ENCODE measurements at places on chromosomes 13 and 19.
A peak's percentile ranks its signal among the peaks of the same experiment; 100 is the strongest.

DNA sequence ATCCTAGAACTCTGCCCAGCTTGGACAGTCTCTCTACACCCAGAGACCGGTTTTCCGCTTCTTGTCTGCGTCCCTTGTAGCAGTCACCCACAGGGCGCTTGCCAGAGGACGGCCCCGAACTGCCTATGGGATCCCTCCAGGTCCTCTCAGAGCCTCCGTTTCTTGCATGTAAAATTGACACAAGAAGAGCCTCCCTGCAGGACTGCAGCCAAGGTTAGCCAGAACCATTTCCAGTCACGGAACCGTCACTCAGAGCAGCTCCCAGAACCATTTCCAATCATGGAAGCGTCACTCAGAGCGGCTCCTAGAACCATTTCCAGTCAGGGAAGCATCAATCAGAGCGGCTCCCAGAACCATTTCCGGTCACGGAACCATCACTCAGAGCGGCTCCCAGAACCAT, 65.5 kb downstream of the ATP11A start:
- DNase-seq, result no peak

DNA sequence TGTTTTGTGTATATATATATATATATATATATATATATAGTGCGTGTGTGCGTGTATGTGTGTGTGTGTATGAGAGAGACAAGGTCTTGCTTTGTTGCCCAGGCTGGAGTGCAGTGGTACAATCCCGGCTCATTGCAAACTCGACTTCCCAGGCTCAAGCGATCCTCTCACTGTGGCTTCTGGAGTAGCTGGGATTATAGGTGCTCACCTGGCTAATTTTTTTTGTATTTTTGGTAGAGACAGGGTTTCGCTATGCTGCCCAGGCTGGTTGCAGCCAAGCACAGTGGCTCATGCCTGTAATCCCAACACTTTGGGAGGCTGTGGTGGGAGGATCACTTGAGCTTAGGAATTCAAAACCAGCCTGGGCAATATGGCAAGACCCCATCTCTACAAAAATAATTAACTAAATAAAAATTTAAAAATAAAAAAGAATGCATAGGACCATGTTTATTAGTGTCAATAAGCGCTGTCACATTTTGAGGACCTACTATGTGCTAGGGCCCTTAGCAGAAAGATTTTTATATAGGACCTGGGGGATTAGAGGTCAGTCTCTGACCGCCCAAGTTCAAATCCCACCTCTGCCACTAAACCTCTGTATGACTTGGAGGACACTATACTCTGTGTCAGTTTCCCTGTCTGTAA, 1.8 kb downstream of the PVR start:
- no peak for DNase-seq

DNA sequence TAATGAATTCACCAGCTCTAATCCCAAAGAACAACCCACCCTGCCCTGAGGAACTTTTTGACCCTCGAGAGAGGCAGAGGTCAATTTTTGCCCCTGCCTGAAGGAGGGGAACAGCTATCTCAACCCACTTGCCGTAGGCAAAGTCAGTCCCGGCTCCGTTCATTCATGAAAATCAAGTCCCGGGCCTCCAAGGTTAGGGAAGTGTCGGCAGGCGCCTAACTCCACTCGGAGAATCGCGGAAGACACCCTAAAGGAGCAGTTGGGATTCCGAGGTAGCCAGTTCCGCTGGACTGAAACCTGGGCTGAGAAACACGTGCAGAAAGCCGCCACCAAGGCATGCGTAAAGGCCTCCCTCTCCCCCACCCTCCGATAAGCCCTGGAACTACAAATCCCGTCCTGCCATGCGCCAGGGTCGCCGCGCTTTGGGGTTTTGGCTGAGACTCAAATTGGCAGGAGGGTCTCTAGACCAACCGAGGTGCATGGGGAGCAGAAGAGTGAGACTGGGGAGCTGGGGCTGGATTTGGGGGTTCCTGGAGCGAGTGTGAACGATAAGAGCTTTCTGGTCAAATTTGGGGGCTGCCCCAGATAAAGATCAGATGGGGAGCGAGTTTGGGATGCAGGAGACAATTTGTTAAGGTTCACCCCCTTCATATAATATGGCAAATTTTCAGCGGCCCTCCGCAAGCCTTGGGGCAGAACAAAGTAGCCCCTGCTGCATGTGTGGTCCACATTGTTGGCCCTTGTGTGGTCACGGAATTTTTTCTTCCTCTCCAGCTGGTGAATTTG, at the start of gene TNPO2:
TNPO2 (minus strand) TSS at position 292 of the 786 bp plus-strand sequence. CDS start 2,955 bp downstream, outside the sequence.
- peak; percentile 65 for DNase-seq

DNA sequence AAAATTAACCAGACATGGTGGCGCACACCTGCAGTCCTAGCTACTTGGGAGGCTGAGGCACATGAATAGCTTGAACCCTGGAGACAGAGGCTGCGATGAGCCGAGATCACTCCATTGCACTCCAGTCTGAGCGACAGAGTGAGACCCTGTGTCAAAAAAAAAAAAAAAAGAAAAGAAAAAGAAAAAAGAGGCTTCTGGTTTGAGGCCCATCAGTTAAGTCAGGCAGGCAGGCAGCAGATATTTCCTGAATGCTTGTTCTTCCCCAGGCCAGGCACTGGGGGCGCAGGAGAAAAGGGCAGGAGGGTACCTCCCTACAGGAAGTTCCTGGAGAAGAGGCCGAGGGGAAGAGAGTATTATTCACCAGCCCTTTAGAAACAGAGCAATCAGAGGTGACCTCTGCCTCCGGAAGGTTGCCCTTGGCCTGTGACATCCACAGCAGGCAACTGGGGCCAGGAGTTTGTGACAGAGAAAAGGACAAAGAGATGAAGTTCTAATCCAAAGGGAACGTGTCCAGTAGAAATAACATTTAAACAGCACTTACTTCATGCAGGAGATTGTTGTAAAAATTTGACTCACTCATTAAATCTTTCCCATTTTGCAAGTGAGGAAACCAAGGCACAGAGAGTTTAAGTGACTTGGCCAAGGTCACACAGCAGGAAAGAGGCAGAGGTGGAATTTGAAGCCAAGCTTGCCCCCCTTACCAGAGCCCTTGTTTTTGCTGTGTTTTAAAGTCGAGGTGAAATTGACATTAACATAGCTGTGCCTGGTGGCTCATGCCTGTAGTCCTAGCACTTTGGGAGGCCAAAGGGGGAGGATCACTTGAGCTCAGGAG, 4.3 kb upstream of the RLN3 start:
- DNase-seq, result peak; percentile 69

DNA sequence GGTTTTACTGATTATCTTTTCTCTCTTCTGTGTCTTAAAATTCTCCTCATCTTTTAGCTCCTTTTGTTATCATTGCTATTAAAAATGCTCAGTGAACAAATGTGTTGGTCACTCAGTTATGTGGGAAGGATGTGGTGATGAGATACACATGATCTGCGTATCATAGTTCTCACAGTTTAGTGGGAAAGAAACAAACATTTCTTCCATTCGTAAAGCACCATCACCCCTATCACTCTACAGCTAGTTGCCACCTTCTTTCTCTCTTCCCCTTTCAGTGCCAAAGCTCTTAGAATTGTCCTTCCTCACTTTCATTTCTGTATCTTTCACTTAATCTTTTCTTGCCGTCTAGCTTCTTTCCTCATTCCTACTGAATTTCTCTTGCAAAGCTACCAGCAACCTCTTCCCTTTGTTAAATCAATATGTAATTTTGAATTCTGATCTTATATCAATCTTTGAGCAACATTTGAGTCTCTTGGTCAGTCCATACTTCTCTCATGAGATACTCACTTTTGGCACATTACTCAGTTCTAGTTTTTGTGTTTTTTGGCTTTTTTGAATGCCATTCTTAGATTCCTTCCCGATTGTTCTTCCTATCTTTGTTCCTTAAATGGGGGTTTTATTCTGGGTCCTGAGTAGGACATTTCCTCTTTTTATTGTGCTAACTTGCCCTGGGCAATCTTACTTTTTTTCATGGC, 122.3 kb downstream of the PCCA start:
- DNase-seq, result no peak

GRCh38 chr19:5369962-5370367, 29.4 kb upstream of the PTPRS start:
- DNase-seq, result peak; percentile 6

DNA sequence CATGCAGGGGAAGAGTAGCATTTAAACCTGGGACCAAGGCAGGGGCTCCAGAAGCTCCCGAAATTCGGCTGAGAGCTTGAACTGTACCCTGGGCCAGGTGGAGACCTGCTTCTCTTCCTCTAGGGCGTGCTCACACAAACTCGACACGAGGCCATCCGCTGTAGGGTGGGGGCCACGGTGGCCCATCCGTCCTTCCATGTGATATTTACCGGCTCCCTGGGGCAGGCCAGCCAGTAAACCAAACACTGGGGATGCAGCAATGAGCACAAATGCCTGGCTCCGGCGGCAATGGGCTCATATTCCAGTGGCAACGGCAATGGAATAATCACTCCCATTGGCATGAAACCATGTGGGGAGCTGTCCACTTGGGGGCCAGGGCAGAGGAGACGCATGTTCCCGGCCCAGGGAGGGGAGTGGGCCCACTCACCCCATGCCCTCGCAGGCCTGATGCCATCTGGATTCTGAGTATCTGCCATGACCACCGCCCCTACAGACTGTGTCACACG, 10.8 kb downstream of the SH3GL1 start:
- no peak for DNase-seq

DNA sequence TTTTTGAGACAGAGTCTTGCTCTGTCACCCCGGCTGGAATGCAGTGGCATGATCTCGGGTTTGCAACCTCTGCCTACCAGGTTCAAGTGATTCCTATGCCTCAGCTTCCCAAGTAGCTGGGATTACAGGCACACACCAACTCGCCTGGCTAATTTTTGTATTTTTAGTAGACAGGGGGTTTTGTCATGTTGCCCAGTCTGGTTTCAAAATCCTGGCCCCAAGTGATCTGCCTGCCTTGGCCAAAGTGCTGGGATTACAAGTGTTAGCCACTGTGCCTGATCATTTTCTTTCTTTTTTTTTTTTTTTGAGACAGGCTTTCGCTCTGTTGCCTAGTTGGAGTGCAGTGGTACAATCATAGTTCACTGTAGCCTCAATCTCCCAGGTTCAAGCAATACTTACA, 28.7 kb downstream of the ZMYM5 start:
- DNase-seq, result no peak

DNA sequence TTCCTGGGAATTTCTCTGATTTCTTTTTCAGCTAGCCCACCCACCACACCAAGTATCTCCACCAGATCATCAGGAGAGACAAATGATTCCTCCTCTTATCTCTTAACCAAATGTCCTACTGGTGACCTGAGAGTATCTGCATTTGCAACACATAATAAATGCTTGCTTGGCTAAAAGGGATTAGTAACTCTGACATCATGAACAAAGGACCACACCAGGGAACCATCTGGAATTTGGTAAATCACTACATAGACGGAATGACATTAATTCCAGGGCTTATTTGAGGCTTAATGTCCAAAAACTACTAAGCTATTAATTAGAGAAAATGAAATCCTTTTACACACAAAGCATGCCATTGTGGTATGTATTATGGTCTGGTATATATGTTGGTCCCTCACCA, 139.0 kb downstream of the RAP2A start:
- DNase-seq, result no peak

DNA sequence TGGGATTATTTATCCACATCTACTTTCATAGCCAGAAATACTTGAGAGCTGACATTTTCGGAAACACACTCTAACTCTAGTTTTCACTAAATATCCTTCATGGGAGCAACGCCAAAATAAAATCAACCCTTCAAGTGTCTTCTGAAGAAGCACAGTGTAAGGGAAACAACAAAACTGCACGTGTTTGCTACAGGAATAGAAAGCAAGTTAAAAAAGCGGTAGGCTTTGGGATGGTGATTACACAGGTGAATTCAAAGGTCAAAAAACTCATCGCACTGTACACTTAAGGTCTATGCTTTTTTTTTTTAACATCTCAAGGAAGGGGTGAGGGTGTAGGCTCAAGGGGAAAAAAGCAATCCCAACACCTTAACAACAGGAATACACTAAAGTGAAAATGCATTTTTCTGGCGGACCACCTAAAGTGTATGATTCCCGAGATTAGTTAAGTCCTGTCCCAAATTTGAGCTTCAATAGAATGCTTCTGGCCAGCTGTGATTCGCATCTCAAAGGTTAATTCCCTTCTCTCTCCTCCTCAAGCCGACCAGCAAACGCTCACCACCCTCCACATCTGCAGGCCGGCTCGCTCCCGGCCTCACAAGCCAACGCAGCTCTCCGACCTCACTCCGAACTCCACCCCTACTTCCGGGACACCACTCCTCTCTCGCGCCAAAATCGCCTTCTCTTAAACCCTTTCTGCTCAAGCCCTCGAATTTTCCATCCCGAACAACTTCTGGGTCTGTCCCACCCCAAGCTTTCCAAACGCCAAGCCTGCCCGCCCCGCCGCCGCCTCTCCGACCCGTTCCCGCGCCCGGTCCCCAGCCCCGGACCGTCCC, 1.1 kb downstream of the ARGLU1 start:
- DNase-seq, result peak; percentile 33

- DNase-seq, result no peak
Observed at GRCh38 chr13:109955598-109955997, 169.2 kb upstream of the IRS2 start.

DNA sequence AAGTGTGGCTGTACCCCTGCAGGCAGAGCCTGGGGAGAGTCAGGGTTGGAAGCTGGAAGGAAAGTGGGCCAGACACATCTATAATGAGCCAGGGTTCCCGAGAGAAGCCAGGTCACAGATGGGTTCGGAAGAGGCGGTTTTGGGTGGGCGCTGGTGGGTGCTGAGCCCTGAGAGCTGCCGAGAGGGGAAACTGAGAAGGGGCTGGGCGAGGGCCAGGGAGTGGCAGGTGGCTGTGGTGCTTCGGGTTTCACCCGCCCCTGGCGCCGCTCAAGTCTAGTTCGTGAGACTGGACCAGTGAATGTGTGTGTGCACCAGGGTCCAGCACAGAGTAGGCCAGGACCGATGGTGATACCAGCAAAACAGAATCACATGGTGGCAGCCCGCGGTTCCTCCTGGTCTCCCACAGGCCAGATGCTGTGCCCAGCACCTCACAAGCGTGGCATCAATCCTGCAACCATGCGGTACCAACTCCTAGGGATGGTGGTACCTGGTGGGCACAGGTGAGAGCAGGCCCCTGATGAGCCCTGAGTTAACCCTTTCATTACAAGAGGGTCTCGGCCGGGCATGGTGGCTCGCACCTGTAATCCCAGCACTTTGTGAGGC, 1.8 kb upstream of the LRRC4B start:
- no peak for DNase-seq

DNA sequence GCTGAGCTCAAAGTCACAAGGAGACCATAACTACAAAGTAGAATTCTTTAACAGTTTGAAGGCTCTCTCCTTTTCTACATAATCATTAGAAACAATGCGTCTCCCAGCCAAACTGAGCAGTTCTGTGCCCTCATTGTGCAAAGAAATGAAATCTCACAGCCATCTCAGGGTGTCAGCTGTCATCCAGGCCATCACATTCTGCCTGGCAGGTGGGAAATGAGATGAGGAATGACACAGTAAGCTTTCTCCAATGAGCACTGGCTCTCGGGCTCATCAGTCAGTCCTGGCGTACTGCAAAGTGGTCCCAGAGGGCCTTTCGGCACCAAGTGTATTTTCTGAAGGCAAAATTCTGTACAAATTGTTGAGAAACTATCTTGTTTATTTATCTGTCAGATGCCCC, 306.5 kb downstream of the KCTD12 start:
- no peak for DNase-seq

GRCh38 chr19:45349430-45349941, 8.9 kb downstream of the KLC3 start:
- no peak for DNase-seq

GRCh38 chr19:1567116-1567847, 843 bp downstream of the MEX3D start:
- DNase-seq, result no peak

GRCh38 chr13:113090415-113090770, 15.2 kb upstream of the F7 start:
- no peak for DNase-seq
